ENCODE measurements at places on chromosomes 12 and 14.

DNA sequence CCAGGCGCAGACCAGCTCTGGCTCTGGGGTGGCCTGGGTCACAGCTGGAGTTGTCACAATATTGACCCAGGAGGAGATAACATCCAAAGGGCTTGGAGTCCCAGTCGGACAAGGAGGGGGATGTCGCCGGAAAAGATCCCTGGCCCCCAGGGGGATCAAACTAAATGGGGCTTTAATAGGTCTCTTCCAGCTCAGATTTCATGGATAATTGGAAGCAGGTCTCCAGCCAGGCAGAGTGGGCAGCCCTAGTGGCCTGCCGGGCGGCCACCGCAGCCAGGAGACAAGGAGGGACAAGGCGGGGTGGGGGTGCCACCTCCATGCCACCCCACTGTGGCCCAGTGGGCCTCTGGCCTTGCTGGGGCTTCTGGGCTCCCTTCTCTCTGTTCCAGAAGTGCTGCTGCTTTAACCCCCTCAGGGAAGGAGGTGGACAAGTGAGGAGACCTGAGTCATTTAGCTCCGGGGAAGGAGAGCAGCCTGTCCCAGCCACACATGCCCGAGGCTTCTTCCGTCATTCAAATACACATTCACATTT, 23.1 kb upstream of the PGF start:
- DNase-seq: no peak

GRCh38 chr12:7555752-7556151, 52.2 kb upstream of the CD163 start:
- DNase-seq: no peak

GRCh38 chr12:48973941-48974673, 2.6 kb upstream of the WNT10B start:
- DNase-seq: peak; percentile 65

DNA sequence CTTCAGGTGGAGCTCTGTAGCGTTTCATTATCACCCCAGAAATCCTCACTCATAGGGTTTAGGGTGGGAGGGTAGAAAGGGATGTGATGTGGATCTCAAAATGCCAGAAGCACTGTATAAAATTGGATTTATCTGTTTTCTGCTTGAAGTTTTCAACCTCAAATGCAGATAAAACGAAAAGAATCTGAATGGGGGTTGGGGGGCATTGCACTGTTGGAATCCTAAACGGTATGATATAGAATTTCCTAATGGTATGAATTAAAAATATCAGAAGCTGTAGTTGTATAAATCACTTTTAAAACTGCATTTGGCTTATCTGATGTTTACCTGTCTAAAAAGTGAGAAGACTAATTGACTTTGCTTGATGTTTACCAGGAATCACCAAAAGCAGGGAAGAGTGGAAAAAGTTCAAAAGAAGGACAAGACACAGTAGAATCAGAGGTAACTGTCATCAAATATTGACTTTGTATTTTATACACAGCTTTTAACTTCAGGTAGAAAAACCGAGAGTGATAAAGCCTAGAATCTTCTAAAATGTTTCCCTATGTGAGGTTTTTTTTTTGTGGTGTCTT, 1.1 kb downstream of the PPP2R5C start:
- no peak for DNase-seq

- DNase-seq: no peak
These were observed 186.8 kb downstream of the ASCL1 start for GRCh38 chr12:103144278-103144677.

GRCh38 chr12:22539055-22539454, 5.3 kb downstream of the C2CD5 start:
- no peak for DNase-seq

Measured in activated T-cell treated with anti-CD3 and anti-CD28 coated beads, Interleukin-2, amount 50 U/mL, for 24 hours (primary cell).